ENCODE measurements at places on chromosomes 2 and 18. TPM values are rescaled to one million over a fixed set of nuclear protein-coding genes. Genes with fewer than 3 reads are reported as not detected.
A peak's percentile ranks its signal among the peaks of the same experiment; 100 is the strongest.

RNF149 gene
- total RNA-seq, result 40.4 TPM

MALL gene
- total RNA-seq, result 0.94 TPM

PAX3 gene
- not detected for total RNA-seq

GRCh38 chr2:17000184-17000482, 334.5 kb upstream of the CYRIA start:
- H3K27ac ChIP-seq, result no peak overlapping the region
- H3K27me3 ChIP-seq, result no peaks in the 10 kb centered on the region
- no peaks in the 10 kb centered on the region for H3K36me3 ChIP-seq
- no peak for DNase-seq

- no peaks in the 10 kb centered on the region for H3K36me3 ChIP-seq
- DNase-seq, result no peak
- H3K27ac ChIP-seq, result no peak overlapping the region
- H3K4me1 ChIP-seq, result no peaks in the 10 kb centered on the region
Observed at GRCh38 chr18:58808349-58808748, 56.3 kb upstream of the ZNF532 start.

- no peak overlapping the region for H3K4me3 ChIP-seq
- H3K27me3 ChIP-seq, result no peaks in the 10 kb centered on the region
- H3K4me1 ChIP-seq, result no peaks in the 10 kb centered on the region
- no peaks in the 10 kb centered on the region for H3K36me3 ChIP-seq
- DNase-seq, result no peak
Observed at GRCh38 chr2:76678383-76679024, 843.7 kb downstream of the LRRTM4 start.

- H3K27ac ChIP-seq, result no peak overlapping the region
- no peaks in the 10 kb centered on the region for H3K4me1 ChIP-seq
- no peaks in the 10 kb centered on the region for H3K27me3 ChIP-seq
- H3K4me3 ChIP-seq, result no peak overlapping the region
- H3K36me3 ChIP-seq, result no peaks in the 10 kb centered on the region
- DNase-seq, result no peak
Observed at GRCh38 chr18:78240101-78240500, 739.5 kb upstream of the SALL3 start.

- no peaks in the 10 kb centered on the region for H3K4me1 ChIP-seq
- DNase-seq, result no peak
- no peaks in the 10 kb centered on the region for H3K36me3 ChIP-seq
Observed at GRCh38 chr2:233992513-233993217, 57.8 kb upstream of the SPP2 start.

DNA sequence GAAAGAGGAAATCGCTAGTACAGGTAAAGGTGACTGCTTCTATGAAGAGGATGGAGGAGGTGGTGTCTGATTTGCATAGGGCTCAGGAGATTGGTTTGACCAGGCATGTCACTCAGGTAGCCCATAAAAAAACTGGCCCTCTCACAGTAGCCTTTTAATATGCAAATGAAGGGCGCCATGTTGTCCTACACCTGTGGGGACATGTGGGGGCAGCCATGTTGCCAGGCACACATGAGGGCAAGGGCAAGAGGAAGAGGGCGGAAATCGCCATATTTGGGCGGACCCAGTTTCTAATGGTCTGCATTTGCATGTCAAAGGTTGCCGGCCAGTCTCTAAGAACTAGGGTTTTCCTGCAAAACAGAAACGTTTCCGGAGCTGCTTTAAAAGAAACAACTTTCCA, 1330.6 kb downstream of the DSC3 start:
- H3K27ac ChIP-seq, result no peak overlapping the region
- H3K27me3 ChIP-seq, result no peaks in the 10 kb centered on the region
- no peaks in the 10 kb centered on the region for H3K4me1 ChIP-seq
- DNase-seq, result no peak

- DNase-seq, result no peak
- H3K4me1 ChIP-seq, result peaks cover 7% of the 10 kb centered on the region
- no peaks in the 10 kb centered on the region for H3K36me3 ChIP-seq
- no peaks in the 10 kb centered on the region for H3K27me3 ChIP-seq
- no peak overlapping the region for H3K4me3 ChIP-seq
Observed at GRCh38 chr2:42876326-42876751, 84.0 kb upstream of the HAAO start.

DNA sequence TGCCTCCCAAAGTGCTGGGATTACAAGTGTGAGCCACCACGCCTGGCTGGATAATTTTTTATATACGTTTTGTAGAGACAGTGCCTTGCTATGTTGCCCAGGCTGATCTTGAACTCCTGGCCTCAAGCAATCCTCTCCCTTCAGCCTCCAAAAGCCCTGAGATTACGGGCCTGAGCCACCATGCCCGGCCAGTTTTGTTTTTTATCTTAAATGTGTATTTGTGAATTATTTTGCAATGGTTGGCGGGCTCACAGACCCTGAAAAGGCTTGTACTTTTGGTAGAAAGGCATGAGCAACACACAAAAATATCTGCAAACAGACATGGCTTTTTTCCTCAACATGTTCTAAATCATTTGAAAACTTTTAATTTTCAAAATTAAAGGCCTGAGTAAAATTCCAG, 73.4 kb upstream of the TMEM18 start:
- no peaks in the 10 kb centered on the region for H3K4me1 ChIP-seq
- DNase-seq, result no peak
- H3K36me3 ChIP-seq, result no peaks in the 10 kb centered on the region
- H3K4me3 ChIP-seq, result no peak overlapping the region
- no peak overlapping the region for H3K27ac ChIP-seq

- no peaks in the 10 kb centered on the region for H3K36me3 ChIP-seq
- peaks cover 3% of the 10 kb centered on the region for H3K4me1 ChIP-seq
- DNase-seq, result no peak
- H3K4me3 ChIP-seq, result no peak overlapping the region
- peak overlapping the region; percentile 10 for H3K27ac ChIP-seq
- H3K27me3 ChIP-seq, result no peaks in the 10 kb centered on the region
Observed at GRCh38 chr18:10029711-10030110, 115.9 kb downstream of the VAPA start.

DNA sequence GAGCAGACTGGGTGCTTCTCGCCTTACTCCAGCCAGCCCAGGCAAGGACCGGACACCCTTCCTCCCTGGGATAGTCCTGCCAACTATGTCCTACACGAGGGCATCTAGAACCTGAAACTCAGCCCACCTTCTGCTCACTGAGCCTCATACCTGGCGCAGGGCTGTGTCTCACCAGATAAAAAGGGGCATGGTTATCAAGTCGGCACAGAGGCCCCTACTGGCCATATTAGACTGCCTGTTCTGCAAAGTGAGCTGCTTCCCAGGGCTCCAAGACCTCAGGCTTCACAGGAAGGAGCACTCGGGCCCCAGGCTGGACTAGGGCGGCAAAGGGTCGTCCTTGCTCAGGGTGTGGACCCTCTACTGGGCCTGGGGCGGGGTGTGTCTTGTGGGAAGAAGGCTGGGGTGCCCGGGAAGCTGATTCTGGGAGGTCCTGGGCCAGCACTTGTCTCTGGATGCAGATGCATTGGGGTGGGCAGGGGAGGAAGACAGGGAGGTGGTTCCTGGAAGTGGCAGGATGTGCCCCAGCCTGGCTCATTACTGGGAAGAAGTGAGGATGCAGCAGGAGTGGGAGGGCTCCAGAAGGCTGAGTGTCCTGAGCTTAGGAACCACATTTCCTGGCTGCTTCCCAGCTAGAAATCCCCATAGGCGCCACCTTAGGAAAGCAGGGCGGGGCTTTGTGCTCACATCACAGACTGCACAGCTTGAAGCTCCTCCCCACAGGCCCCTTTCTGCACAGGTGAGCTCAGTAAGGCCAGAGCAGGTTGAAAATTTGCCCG, 19.6 kb downstream of the EHD3 start:
- H3K4me1 ChIP-seq, result no peaks in the 10 kb centered on the region
- H3K27ac ChIP-seq, result no peak overlapping the region
- DNase-seq, result no peak
- H3K4me3 ChIP-seq, result no peak overlapping the region
- no peaks in the 10 kb centered on the region for H3K27me3 ChIP-seq

- DNase-seq, result no peak
- no peak overlapping the region for H3K4me3 ChIP-seq
- no peaks in the 10 kb centered on the region for H3K4me1 ChIP-seq
- no peaks in the 10 kb centered on the region for H3K27me3 ChIP-seq
Observed at GRCh38 chr18:9421901-9422327, 53.4 kb upstream of the RALBP1 start.

DNA sequence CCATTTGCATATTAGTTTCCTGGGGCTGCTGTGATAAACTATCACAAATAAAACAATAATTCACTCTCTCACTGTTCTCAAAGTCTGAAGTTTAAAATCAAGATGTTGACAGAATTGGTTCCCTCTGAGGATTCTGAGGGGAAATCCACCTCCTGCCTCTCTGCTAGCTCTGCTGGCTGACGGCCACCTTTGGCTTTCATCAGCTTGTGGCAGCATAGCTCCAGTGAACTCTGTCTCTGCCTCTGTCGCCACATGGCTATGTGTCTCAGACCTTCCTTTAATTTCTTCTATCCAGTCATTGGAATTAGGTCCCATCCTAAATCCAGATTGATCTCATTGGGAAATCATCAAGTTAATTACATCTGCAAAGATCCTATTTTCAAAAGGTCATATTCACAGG, 38.9 kb upstream of the TRIM43 start:
- no peak overlapping the region for H3K4me3 ChIP-seq
- DNase-seq, result no peak
- no peaks in the 10 kb centered on the region for H3K27me3 ChIP-seq
- no peaks in the 10 kb centered on the region for H3K36me3 ChIP-seq
- no peak overlapping the region for H3K27ac ChIP-seq
- no peaks in the 10 kb centered on the region for H3K4me1 ChIP-seq

DNA sequence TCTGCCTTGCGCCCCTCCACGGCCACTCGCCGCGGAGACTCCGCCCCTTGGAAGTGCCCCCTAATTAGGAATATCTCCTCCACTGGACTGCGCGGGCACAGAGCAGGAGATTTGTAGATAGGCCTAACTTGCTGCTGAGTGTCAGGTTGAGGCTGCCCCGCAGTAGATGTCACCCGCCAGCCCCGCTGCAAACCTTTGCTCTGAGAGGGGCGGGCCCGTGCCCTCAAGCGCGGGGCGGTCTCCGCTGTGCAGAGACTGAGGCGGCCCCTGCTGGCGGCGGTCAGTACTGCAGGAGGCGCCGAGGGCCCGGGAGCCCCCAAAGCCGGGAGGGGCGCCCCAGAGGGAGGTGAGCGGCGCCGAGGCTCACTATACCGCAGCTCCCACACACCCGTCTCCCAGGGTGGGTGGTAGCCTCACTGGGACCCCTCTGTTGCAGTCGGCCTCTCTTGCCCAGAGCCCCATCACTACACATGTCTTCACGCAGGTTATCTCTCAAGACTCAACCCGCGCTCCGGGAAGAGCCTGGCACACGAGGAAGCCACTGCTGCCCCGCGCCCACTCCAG, 2.9 kb upstream of the NEURL3 start:
- no peak overlapping the region for H3K27ac ChIP-seq
- H3K4me1 ChIP-seq, result peaks cover 3% of the 10 kb centered on the region
- no peaks in the 10 kb centered on the region for H3K36me3 ChIP-seq
- DNase-seq, result peak; percentile 77
- peaks cover 4% of the 10 kb centered on the region for H3K27me3 ChIP-seq

DNA sequence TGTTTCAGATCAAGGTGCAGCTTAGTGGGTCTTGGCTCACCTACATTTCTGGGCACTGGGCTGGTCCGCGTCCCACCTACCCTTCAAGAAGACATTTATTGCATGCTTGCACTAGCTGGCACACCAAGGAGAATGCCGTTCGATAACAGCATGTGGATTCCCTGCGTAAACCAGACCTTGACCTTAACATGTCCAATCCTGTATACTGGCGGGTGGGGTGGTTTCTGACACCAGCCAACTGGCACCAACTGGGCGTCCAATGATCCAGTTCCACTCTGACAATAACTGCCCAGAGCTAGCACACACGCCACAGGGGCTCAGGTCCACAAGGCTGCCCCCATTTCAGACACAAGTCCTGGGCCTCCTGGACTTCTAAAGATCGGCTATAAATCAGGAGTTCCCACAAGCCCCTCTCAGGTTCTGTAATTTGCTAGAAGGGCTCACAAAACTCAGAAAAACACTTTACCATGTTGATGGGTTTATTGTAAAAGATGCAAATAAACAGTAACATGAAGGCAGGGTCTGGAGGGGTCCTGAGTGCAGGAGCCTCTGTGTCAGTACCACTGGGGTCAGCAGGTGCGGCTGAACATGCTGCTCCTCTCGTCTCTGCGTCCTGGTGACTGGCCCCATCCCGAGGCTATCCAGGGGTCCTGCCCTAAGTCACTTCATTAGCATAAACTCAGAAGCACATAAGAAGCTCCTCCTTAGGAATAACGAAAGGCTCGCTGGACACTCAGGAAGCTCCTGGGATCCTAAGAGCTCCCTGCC, 161.8 kb downstream of the HDAC4 start:
- peak overlapping the region; percentile 65 for H3K27ac ChIP-seq
- no peaks in the 10 kb centered on the region for H3K27me3 ChIP-seq
- H3K36me3 ChIP-seq, result no peaks in the 10 kb centered on the region
- DNase-seq, result peak; percentile 25
- H3K4me1 ChIP-seq, result peaks cover 26% of the 10 kb centered on the region
